ENCODE measurements at places on chromosomes 7 and 10. TPM values are rescaled to one million over a fixed set of nuclear protein-coding genes. Genes with fewer than 3 reads are reported as not detected.

Gene NME8
- total RNA-seq = not detected

Gene MRC1
- 35.7 TPM for total RNA-seq

Gene FAM20C
- total RNA-seq = 3.1 TPM

Gene NUTM2B
- 1.5 TPM for total RNA-seq

Gene ADRA2A
- total RNA-seq = 1.5 TPM
